ENCODE measurements at places on chromosomes 2 and 18.

DNA sequence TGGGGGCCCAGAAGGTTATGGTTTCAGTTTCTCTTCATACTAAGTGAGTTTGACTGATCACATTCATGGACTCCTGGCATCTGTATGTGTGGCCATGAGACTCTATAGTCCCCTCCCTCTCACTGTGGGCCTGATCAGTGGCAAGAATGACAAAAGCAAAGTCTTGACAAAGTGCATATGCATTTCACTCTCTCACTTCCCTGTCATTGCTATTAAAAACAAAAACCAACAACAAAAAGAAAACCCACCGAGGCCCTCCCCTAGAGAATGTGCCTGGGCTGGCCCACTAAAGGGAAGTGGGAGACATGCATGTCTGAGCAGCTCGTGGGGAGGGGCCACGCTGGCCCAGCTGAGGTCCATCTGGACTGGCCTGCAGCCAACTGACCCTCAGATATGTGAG lies 600.1 kb upstream of the RAB6C start:
- no peak for DNase-seq

DNA sequence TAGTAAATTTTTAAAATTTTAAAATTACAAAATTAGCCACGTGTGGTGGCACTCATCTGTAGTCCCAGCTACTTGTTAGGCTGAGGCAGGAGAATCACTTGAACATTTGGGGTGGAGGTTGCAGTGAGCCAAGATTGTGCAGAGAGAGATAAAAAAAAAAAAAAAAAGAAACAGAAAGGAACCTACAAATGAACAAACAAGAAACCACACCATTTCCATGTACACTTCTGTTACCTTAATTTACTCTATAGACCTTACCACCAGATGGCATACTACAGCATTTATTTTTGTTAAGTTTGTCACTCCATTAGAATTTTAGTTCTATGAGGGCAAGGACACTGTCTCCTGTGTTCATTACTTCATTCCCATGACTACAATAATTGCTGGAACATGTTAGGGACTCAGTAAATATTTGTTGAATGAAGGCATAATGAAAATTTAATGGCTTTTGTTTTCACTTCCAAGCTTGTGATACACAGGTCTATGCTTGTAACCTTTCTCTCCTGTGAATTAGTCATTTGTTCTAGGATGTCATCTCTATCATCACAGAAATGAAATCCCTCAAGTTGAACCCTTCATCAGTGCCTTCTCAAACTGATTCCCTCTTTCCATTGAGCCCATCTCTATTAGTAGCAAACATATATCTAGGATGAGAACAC lies 76.0 kb downstream of the ARHGAP15 start:
- no peak for DNase-seq

DNA sequence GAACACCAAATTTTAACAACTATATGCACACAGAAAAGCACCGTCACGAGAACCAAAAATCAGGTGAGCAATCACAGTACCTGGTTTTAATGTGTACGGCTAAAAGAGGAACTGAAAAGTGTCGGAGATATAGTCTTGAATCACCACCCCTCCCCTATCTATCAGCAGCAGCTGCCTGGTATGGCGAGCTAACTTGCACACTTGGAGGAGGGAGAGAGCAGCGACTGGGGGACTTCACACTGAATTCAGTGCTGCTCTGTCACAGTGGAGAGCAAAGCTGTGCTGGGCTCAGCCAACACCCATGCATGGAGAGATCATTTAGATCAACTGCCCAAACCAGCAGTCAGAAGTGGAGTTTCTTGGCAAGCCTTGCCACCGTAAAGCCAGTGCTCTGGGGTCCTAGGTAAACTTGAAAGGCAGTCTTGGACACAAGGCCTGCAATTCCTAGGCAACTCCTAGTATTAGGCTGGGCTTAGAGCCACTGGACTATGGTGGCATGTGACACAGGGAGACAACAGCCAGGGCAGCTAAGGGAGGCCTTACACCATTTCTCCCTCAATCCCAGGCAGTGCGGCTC lies 89.2 kb upstream of the CD226 start:
- DNase-seq: no peak

GRCh38 chr18:62521593-62521992 lies 1.2 kb upstream of the ZCCHC2 start:
- DNase-seq: no peak
